Skin of body (tissue), 3 donors: ENCODE measurements at places on chromosomes 7 and 10.
A peak's percentile ranks its signal among the peaks of the same experiment; 100 is the strongest.

- no peak for DNase-seq
These were observed 51.7 kb downstream of the DAGLB start for GRCh38 chr7:6395898-6396595.

DNA sequence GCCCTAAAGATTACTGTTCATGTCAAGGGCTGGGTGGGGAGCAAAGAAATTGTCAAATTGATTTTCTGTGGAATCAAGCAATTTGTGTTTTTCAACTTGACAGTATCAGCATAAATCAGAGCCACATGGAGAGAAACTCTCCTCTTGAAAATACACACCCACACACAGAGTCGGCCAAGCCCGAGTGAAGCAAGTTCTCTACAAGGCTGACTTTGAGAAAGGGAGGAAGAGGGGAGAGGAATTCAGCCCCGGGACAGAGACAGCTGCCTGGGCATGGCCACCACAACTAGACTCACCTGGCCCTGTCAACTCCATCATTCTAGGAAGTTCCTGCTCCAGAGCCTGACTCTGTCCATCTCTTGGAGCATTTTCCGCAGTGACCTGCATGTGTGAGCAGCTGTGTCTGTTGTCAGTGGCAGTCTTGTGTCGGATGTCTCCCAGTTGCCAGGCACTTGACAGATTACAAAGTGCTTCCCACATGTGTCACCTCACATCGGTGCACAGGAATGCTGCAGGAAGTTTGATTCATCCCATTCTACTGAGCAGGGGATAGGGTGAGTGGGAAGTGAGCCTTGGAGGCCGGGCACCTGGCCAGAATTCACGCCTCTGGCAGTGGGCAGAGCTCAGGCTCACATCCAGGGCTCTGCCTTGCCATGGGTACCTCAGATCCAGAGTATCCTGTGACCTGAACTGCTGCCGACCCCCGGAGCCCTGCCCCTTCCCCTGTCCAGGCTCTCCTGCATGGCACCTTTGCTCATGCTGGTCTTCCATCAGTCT lies 37.9 kb downstream of the ADAM12 start:
- DNase-seq, result no peak

DNA sequence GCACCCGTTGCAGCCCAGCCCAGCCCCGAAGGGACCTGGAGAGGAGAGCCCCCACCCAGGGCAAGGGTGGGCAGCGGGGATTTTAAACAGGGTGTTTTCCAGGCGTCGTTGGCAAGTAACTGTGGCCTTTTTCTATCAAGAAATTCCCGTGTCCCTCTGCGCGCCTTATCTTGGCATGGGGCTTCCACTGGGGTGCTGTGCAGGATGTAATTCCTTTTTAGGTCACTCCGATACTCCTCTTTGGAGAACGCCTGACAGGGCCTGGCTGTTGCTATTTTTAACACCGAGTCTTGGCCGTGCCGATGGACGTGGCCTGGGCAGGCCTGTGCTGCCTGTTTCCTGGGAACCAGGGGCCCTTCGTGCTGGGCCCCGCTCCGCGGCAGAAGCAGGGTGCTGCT lies 93.8 kb downstream of the INPP5A start:
- no peak for DNase-seq

DNA sequence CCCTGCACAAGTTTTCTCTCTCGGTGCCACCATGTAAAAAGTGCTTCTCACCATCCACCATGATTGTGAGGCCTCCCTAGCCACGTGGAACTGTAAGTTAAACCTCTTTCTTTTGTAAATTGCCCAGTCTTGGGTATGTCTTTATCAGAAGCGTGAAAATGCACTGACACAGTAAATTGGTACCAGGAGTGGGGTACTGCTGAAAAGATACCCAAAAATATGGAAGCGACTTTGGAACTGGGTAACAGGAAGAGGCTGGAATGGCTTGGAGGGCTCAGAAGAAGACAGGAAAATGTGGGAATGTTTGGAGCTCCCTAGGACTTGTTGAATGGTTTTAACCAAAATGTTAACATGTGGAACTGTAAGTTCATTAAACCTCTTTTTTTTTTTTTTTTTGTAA lies 15.6 kb upstream of the SLC13A1 start:
- DNase-seq, result no peak

- DNase-seq, result no peak
These were observed 39.8 kb downstream of the WAPL start for GRCh38 chr10:86481761-86482160.

DNA sequence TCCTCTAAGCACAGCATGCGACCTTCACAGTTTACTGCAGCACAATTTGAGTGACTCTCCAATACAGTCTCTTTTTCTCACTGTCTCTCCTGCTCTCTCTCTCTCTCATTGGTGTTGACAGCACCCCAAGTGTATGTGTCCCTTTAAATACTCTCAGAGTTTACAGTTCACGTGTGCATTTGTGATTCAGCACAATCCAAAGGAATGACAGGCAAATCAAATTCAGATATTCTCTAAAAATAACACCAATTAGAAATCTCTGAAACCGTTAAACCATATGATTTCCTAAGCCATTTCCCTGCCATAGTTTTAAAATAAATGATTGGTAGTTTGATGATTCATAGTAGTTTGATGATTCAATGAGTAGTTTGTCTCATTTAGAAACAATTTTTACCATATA lies 104.0 kb upstream of the GAD2 start:
- DNase-seq, result no peak

- peak; percentile 73 for DNase-seq
These were observed 17.4 kb upstream of the CCL26 start for GRCh38 chr7:75789361-75789924.

DNA sequence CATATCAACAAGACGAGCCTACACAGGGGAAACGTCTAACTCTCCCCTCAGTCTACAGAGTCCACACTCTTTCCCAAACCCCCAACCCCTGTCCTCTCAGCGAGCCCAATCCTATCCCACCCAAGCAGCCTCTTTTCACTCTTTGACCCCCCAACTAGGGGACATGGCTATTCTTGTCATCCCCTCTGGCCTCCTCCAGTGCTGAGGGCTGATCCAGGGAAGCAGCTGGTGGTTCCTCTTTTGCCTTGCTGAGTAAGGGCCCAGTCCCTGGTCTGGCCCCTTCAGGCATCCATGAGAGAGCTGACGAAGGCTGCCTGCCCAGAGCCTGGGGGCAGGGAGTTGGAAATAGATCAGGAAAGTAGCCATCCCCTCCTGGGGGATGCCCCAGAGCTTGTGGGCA lies 6.4 kb downstream of the NOBOX start:
- no peak for DNase-seq

DNA sequence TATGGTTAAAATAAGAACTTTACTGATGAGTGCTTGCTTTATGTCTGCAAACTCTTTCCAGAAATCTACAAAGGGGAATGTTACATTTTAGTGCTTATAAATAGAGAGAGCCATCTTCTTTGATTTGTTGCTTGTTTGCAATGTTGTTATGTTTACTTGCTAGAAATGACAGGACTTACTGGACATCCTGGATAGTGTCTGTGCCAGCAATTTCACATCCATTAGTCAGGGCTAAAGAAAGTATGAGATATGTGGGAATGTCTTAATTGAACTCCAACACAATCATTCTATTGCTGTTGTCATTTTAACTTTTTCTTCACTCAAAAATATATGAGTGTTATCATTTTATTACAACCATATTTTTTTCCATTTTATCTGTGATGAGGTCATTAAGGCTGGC lies 453.2 kb downstream of the TNS3 start:
- peak; percentile 42 for DNase-seq

DNA sequence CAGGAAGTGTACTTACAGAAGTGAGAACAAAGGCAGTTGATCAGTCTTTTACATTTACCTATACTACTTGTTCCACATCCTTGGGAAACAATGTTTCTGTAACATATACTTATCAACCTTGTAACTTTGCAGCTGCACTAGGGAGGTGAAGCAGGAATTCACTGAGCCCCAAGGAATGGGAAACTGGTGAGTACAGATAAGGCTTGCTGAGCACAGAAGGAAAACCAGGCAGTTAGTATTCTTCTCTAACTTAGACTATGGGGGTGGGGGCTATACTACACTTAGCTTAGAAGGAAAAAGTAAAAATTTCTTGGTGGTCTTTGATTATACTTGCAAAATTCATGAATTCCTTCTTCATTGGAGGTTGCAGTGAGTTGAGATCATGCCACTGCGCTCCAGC lies 6.9 kb upstream of the ZNF33A start:
- DNase-seq, result no peak

GRCh38 chr10:71770255-71770654 lies 3.1 kb downstream of the VSIR start:
- no peak for DNase-seq

GRCh38 chr7:112770051-112770450 lies 20.1 kb downstream of the TMEM168 start:
- peak; percentile 27 for DNase-seq

- no peak for DNase-seq
These were observed 163.6 kb downstream of the NRF1 start for GRCh38 chr7:129774871-129775694.

- no peak for DNase-seq
These were observed 265.2 kb downstream of the PCLO start for GRCh38 chr7:82897500-82897899.

- no peak for DNase-seq
These were observed 300.8 kb downstream of the GRID1 start for GRCh38 chr10:86065711-86066251.

DNA sequence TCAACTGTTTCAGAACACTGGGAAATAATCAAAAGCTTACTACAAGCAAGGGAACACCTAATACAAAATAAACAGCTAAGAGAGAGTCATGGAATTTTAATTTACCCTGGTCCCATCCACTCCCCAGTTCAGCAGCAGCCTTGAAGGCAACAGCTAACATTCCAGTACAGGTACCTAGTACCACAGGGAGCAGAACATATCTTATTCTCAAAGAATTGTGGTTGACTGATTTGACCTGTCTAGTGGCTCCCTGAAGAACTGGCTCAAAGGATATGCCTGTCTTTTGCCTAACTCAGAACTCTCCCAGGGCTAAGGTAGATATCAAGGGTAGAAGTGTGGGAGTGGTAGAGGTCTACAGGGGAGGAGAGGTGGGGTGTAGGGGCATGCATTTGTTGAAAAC lies 32.3 kb downstream of the SMURF1 start:
- no peak for DNase-seq

- DNase-seq, result no peak
These were observed 44.1 kb downstream of the BAMBI start for GRCh38 chr10:28721318-28721951.

GRCh38 chr10:119917777-119918176 lies 25.2 kb downstream of the SEC23IP start:
- DNase-seq, result no peak

- DNase-seq, result peak; percentile 32
These were observed 499 bp downstream of the GAL3ST4 start for GRCh38 chr7:100167912-100168323.

GRCh38 chr7:100489824-100490223 lies 6.1 kb downstream of the NYAP1 start:
- peak; percentile 96 for DNase-seq

GRCh38 chr10:31620226-31621151 lies 301.5 kb downstream of the ZEB1 start:
- DNase-seq, result peak; percentile 66

DNA sequence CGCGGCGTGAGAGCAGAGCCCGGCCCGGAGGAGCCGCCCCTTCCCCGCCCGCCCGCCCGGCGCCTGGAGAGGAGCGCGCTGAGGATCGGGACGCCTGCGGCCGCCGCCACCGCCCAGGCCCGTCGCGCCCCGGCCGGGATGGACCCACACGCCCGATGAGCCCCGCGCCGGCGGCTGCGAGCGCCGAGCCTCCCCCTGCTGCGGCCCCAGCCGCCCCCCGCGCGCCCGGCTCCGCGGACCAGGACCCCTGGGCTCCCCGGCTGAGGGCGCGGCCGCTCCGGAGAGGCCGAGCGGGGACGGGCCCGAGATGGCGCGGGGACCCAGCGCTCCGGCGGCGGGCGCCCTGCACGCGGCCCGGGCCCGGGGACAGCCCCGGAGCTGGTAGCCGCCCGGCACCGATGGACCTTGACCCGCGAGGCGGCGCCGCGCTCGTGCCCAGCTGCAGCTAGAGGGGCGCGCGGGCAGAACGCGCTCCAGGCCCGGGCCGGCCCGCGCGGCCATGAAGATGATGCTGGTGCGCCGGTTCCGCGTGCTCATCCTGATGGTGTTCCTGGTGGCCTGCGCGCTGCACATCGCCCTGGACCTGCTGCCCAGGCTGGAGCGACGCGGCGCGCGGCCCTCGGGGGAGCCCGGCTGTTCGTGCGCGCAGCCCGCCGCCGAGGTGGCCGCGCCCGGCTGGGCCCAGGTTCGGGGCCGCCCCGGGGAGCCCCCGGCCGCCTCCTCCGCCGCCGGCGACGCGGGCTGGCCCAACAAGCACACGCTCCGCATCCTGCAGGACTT lies 520 bp downstream of the FAM20C start:
- DNase-seq, result no peak

- peak; percentile 42 for DNase-seq
These were observed 35.5 kb downstream of the SEMA3C start for GRCh38 chr7:80883154-80884025.

DNA sequence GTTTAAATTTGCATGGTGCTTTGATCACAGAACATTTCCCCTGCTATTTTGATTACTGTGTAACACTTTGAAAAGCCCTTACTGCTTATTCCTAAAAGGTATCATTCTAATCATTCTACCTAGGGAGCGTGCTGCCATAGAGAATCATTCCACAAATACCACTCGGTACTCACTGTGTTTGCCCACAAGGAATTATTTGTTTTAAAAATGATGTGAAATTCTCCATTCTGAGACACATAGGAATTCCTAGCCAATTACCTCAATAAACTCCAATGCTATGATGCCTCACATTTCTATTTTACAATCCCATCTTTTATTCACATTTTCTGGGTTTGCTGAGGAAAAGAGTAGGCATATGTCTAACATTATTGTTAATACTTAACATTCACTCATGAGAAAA lies 16.2 kb upstream of the TES start:
- DNase-seq, result peak; percentile 13

GRCh38 chr10:48811917-48812316 lies 127.2 kb downstream of the WDFY4 start:
- DNase-seq, result no peak

- DNase-seq, result no peak
These were observed 5.7 kb downstream of the LRRC20 start for GRCh38 chr10:70376436-70377378.

GRCh38 chr10:176677-177076 lies 41.4 kb downstream of the ZMYND11 start:
- no peak for DNase-seq

- no peak for DNase-seq
These were observed 155.5 kb upstream of the AHR start for GRCh38 chr7:17142831-17143541.
